IMR-90 (cell line): ENCODE measurements at places on chromosomes 12 and 14. TPM values are rescaled to one million over a fixed set of nuclear protein-coding genes. Genes with fewer than 3 reads are reported as not detected.

GRCh38 chr12:4091016-4091743 lies 182.4 kb upstream of the CCND2 start:
- no peak for DNase-seq

DNA sequence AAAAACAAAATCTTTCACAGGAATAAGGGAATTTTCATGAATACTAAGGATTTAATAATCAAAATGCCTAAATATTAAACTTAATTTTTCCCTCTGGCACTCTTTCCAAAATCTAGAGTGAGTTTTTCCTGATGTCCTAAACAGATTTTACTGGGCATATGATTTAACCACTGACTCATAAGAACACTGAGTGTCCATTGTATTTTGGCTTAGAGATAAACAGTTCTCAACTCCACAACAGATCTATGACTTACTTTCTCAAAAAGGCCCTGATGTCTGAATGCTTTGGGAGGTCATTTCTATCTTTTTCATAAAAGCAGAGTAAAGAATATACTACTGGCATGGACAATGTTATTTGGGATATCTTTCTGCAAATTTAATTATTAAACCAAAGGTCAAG lies 15.0 kb downstream of the TMBIM4 start:
- DNase-seq, result peak; percentile 61

DNA sequence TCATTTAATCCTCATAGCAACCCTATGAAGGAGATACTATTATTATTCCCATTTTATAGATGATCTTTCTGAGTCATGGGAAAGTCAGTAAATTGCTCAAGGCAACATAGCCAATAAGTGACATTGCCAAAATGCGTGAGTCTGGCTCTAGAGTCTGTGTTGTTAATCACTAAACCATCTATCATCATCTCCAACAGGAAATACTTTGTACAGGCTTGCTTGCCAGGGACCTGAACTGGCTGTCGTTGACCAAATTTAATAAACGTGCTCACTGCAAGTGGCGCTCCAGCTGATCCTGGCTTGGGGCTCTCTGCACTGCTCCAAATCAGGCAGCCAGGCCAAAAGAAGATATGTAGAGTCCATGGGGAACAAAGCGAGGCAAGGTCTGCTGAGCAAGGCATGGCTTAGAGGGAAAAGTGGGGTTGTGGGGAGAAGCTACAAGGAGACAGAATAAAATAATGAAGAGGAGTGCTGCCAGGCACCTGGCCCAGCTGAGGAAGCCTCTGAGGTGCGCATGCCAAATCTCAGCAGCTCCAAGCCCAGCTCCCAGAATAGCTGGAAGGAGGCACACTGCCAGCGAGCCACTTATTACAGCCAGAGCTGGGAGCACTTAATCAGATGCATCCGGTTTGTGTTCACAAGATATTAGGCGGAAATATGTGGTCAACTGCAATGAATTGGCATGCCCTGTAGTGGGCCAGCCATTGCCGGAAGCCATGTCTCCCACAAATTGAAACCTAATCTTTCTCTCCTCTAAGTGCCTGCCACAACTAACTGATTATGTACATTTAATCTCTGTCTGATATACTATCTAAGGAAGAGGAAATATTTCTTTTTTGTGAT lies 43.3 kb upstream of the PTPRO start:
- DNase-seq, result peak; percentile 3

DNA sequence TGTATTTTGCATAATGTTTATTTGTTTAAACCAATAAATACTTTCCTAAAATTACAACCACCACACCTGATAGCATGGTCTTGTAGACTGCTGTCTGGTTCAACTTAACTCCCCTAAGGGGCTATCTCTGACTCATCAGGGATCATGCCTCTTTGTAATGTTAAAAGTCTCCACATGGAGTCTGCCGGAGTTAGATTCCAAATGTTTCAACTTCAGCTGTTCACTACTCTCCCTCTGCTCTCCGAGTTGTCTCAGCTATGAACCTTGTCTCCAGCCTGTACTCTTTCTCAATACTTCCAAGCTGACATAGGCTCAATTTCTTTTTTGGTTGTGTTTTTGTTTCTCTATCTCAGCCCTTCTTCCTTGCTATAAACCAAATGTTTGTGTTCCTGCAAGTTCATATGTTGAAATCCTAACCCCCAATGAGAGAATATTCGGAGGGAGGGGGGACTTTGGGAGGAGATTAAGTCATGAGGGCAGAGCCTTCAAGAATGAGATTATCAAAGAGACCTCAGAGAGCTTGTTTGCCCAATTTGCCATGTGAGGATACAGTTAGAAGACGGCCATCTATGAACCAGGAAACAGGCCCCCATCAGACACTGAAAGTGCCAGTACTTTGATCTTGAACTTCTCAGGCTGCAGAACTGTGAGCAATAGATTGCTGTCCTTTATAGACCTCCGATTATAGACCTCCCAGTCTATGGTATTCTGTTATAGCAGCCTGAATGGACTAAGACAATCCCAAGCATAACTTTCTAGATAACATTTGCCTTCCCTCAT lies 858.2 kb downstream of the VRK1 start:
- no peak for DNase-seq

- DNase-seq, result no peak
Measured at GRCh38 chr12:121611306-121611705, 15.0 kb upstream of the ORAI1 start.

ACOT6 gene
- not detected in 2 replicates for total RNA-seq

PZP gene
- not detected in 2 replicates for total RNA-seq

NPFF gene
- total RNA-seq, result not detected in 2 replicates

FKBP4 gene
- 36.0 and 44.2 TPM in 2 replicates for total RNA-seq

OR4K17 gene
- total RNA-seq, result not detected in 2 replicates
